Stimulated activated CD8-positive, alpha-beta memory T cell treated with anti-CD3 and anti-CD28 coated beads, Interleukin-15, amount 100 ng/mL, for 4 hours (primary cell): ENCODE measurements at places on chromosomes 7 and 10.

DNA sequence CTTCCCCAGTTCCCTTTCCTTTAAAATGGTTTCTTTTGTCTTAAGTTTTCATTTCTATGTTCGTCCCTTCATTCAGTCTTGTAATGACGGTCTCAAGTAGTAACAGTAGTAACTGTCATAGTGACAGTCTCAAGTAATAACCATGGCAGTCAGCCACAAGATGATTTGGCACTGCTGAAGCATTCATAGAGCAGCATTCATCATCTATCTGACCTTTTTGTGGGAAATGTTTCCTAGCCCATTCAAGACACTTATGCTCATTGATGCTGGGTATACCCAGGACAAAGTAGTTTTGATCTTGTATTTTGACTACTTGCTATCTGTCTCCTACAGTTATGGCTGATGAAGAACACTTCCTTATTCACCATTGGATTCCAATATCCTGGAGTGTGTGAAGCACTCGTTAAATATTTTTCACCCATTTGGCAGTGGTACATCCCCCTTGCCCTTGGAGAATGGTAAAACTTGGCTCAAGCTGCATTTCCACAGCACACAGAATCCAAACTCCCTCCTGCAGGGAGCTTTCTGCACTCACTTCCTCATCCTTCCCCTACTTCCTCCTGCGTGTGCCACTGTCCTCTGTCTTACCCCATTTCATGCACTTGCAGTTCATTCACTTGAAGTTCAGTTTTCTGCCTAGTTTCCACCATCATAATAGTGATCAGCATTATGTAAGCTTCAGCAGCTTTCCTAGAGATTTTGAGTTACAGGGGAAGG, 19.0 kb downstream of the GIMAP4 start:
- DNase-seq, result no peak

DNA sequence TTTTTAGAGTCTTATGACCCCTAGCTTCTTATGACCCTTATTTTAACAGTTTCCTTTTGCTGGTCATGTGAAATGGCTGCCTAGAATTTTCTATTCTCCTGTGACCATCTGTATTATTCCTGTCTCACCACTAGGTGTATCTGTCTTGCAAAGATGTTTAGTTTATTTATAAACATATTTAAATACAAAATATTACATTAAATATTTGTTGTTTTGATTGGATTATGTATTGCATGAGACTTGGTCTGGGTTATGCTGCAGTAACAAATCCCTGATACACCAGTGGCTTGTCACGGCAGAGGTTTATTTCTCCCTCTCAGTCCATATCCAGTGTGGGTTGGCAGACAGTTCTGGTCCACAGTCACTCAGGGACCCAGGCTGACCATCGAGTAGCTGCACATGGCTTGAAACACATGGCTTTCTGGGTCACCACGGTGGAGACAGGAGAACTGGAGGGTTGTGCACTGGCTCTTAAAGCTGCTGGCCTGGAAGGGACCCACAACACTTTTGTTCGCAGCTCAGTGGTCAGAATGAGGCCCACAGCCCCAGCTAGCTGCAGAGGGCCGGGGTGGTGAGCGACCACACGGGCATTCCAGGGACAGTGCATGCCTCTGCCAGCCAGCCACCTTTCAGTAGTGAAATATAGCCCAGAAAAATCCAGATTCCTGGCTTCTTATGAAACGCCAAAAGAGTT, 7.4 kb downstream of the RASSF4 start:
- no peak for DNase-seq

- DNase-seq, result no peak
Measured at GRCh38 chr7:157439761-157440160, 103.0 kb downstream of the DNAJB6 start.

DNA sequence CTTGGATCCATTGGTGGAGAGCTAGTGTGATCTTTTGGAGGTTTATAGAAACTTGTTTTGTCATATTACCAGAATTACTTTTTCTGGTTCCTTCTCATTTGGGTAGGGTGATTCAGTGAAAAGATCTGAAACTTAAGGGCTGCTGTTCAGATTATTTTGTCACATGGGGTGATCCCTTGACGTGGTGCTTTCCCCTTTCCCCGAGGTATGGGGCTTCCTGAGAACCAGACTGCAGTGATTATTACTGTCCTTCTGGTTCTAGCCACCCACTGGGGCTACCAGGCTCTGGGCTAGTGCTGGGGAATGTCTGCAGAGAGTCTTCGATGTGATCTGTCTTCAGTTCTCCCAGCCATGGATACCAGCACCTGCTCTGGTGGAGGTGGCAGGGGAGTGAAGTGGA, 1030.0 kb downstream of the GRM8 start:
- no peak for DNase-seq

GRCh38 chr7:4270268-4270667, 411.8 kb upstream of the FOXK1 start:
- DNase-seq, result no peak

DNA sequence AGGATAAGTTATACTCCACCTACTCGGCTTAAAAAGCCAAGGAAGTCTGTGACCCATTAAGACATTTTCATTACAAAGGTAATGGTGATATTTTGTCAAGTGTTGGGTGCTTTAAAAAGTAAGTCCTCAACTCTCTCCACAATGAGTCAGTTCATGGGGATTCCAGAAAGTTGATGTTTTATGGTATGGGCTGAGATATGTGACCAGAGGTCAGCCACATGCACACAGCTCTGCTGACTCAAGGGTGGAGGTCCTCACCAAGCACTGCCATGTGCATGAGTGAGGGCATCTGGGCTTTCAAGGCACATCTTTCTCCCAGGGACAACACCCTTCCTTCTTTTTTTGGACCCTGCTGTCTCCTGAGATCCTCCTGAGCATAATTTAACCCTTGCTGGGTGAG, 292.9 kb downstream of the PTEN start:
- DNase-seq, result no peak
